Stromal cell of bone marrow (primary cell): ENCODE measurements at places on chromosomes 12 and 14.

DNA sequence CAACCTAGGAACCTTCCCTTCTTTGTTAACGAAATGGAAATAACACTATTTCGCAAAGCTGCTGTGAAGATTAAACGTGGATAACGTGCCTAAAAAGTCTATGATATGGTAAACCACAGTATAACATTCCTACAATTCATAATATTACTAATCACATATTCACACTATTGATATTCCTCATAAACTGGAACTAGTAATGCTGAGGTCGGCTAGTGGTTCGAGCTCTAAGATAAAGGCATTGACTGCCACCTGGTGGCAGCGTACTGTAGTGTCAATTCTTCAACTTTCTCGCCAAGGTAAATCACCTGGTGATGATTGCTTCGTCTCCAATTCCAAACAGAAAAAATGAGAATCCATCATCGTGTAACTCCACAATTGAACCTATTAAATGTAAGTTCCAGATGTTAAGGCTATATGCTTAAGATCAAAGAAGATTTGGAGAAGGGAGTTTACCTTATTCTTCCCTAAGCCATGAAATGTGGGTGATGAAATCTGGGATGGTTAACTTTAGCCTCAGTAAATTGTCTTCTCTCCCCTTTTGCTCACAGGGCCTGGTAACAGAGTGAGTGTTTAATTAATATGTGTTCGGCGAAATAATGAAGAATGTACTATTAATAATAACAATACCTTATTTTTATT, 197.5 kb upstream of the TMEM132C start:
- DNase-seq, result peak; percentile 28

GRCh38 chr14:64119500-64119899, 174.7 kb downstream of the ESR2 start:
- DNase-seq, result no peak

DNA sequence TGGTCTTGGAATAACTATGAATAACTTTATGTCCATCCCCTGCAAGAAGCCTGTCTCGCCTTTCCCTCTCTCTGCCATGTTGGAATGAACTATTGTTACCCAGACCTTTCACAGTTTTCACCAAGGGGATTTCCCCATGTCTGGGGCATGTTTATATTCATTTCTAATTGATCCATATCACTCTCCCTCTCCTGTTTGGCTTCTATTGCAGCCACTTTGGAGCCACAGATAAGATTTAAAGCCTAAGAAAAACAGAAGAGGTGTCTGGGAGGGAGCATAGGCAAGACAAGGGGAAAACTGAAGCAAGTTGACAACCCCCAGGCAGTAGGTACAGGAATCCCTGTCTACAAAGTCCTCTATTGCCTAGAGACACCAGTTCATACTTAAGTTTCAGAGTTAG, 41.0 kb upstream of the FOXJ2 start:
- no peak for DNase-seq

DNA sequence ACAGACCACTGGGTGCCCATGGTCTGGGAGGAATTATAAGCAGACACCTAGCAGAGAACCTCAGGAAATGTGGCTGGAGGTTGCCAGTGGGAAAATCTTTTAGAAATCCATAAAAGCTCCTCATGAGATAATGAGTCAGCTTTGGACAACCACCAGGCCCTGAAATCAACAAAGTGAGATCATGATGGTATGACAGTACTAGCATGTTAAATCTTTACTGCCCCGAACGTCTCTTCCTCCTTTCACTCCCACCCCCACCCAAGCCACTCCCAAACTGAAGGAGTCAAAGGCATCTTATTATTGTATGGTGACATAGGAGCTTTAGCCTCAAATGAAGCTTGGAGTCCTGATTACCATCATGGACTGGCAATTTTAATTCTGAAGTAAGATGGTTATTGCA, 240.0 kb downstream of the DIO2 start:
- DNase-seq, result peak; percentile 85

DNA sequence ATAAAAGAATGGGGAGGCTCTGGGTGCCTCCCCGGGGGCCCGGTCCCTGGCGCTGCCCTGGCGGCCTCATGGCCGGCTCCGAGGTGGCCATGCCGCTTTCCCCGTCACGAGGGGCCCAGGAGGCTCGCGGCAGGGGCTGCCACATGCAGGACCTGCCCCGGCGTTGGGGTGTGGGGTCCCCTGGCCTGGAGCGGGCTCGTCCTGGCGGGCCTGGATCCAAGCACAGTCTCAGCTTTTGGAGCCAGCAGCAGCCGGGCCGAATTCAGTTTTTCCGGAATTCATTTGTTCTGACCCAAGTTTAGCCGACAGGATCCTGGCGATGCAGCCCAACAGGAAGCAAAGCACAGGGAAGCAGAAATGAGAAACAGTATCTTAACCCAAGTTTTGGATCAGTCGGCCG, 26.4 kb upstream of the AEBP2 start:
- no peak for DNase-seq

GRCh38 chr12:114955414-114956014, 271.5 kb upstream of the TBX3 start:
- peak; percentile 13 for DNase-seq

DNA sequence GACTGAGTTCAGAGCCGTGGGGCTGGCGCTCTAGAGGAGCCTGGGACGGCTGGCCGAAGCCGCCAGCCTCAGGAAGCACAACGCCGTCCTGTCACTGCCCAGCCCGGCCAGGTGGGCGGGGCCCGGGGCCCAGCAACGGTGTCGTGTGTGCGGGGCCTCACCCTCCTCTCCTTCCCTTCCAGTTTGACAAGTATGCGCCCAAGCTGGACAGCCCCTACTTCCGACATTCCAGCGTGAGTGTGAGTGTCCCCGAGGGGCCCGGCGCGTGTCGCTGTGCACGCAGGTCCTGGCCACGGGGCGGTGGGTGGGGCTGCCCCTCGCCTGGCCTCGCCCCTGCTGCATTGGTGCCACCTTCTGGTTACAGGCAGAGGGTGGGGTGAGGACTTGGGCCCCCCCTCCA, 38.3 kb downstream of the LRCOL1 start:
- no peak for DNase-seq

DNA sequence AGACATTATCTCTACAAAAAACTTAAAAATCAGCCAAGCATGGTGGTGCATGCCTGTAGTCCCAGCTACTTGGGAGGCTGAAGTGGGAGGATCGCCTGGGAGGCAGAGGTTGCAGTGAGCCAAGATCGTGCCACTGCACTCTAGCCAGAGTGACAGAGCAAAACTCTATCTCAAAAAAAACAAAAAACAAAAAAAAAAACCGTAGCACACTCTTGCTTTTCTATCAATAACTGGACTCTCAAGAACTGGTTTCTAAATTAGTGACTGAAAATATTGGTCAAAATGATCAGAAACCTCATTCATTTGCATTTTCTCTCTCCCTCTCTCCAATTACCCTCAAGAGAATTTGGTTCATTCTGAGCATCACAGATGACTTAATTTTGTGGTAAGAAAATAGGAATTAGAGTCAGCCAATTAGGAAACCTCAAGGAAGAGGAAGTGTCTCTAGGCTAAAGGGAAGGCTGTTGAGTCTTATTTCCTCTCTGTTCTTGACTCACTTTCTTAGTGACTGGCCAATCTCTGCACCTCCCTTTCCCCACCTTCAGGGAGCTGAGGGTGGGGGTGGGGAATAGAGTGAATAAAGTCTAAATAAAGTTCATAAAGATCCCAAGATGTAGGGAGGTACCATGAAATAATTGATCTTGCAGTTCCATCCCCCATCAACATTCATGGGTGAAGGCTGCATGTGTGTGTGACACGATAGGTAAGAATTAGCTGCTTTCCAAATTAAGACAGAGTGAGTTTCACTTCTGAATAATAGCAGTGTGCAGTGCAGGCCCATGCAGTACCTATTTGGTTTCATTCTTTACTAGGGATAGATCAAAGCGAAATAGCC, 6.8 kb upstream of the PSMA6 start:
- DNase-seq, result peak; percentile 11

DNA sequence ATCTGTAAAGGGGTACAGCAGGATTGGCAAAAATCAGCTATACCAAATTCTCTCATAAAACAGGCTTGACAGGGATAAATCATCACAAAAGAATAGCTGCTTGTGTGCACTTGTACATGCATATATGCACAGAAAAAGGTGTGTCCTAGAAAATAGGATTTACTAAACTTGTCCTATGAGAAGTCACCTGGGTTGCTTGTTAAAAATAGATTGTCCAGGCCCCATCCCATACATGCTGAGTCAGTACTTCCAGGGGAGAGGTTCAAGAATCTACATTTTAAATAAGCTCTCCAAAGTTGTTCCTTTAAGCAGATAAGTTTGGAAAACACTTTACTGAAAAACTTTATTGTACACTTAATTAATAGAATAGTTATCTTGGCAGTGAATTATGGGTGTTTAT, 123.1 kb downstream of the ANO6 start:
- DNase-seq, result no peak

DNA sequence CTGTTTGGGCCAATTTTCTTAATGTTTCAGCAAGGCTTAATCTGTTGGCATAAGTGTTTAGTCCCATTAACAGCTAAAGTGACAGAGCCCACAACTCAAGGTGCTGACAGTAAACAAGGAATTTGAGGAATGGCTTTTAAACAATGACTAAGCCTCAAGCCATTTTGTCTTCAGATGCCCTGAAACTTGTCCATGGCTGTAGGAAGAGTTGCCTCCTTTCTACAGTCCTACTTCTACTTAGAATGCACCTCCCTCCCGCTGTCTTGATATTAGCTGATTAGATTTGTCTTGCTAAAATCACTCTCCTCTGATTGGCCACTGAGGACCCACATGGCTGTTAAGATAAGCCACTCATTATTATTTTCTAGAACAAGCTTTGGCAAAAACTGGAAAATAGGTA, 188.4 kb upstream of the OTX2 start:
- no peak for DNase-seq

DNA sequence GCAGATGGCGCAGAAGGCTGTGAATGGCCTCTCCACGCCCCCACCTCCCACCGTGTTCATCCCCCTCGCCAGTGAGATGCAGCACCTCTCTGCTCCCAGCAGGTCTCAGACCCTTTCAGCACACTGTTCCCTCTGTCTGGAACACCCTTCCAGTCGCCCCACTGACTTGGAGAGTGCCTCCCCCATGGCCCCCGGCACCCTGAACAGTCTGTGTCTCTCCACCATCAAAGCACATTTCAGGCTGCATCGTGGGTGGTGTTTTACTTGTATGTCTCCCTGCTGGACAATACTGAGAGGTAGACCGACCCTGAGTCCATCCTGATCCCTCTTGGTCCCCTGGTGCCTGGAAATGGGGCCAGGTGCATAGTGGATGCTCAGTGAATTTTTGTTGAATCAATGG, 34.9 kb downstream of the CACNA2D4 start:
- DNase-seq, result no peak

DNA sequence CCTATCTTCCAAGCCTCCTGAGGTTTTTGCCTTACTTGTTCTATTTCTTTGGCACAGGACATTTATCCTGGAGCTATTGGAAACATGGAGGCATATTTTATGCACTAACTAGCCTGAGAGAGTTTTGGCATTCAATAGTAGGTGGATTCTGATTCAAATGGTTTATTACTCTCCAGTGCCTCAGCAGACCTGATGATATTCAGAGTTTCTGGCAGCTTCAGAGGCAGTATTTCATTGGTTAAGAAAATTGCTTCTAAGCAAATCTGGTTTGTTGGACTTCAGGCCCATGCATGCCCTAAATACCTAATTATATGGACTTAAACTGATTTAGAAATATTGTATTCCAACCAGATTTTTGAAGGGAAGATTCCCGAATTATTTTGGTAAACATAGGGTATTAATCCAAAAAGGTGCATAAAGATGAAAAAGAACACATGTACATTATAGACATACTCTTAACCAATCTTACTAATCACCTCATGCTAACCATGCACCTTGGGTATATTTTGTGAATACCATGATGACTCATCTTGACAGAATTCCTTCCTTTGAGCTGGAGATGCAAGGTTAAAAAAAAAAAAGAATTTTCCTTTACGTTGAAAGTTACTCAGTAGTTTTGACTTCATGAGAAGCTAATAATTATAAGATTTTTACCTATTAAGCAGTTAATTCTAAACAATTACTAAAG, 44.3 kb upstream of the KTN1 start:
- no peak for DNase-seq

- DNase-seq, result no peak
These were observed 103.0 kb downstream of the CRADD start for GRCh38 chr12:93780101-93780641.

GRCh38 chr12:83161456-83161855, 474.8 kb downstream of the TMTC2 start:
- peak; percentile 38 for DNase-seq

DNA sequence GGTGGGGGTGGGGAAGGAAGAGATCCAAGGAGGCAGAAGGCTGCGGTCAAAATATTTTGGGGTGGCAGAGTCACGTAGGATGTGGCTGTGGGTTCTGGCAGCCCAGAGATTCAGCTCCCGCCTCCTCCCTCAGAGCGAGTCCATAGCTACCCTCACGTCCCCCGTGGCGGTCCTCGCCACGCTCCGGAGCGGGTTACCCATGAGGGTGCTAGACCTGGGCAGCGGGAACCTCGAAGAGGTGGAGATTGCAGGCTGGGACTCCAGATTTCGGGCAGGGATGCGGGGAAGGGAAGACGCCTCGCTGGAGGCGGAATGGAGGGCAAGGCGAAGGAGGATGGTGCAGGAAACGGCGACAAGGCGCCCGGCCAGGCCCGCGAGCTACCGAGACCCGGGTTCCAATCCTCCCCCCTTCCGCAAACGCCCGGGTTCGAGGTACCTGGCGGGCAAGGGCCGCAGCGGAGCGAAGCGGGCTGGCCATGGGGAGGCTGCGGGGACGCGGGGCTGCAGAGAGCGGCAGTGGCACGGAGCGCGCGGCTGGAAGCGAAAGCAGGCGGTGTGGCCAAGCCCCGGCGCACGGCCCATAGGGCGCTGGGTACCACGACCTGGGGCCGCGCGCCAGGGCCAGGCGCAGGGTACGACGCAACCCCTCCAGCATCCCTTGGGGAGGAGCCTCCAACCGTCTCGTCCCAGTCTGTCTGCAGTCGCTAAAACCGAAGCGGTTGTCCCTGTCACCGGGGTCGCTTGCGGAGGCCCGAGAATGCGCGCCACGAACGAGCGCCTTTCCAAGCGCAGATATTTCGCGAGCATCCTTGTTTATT, 46.2 kb downstream of the BCAT1 start:
- DNase-seq, result no peak

GRCh38 chr12:27226407-27226929, 17.6 kb upstream of the STK38L start:
- DNase-seq, result no peak

DNA sequence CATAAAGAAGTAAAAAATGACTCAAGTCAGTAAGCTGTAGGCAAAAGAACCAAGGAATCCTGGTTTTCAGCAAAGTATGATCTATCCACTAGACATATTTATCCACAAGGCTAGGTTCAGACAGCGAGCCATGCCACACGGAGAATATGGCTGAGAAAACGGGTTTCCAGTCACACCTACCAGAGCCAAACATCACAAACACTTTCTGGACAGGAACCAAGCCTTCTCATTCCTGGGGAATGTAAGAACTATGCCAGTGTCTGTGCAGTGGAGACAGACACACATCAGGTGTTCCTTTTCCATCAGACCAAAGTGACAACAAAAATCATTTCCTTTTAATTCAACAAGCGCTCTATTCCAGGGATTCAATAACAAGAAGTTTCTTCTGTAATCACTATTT, 41.1 kb downstream of the AREL1 start:
- DNase-seq, result no peak

GRCh38 chr12:63382930-63383329, 231.9 kb upstream of the AVPR1A start:
- no peak for DNase-seq

- no peak for DNase-seq
These were observed 488 bp upstream of the FBXW8 start for GRCh38 chr12:116910280-116910644.

- no peak for DNase-seq
These were observed 10.6 kb downstream of the RARG start for GRCh38 chr12:53221203-53222080.
